ENCODE measurements at places on chromosomes 2 and 18. TPM values are rescaled to one million over a fixed set of nuclear protein-coding genes. Genes with fewer than 3 reads are reported as not detected.

GRCh38 chr2:21270708-21271122 is 146.9 kb downstream of the TDRD15 start:
- no peak overlapping the region for H3K27ac ChIP-seq
- no peaks in the 10 kb centered on the region for H3K27me3 ChIP-seq
- no peak overlapping the region for H3K4me3 ChIP-seq

DNA sequence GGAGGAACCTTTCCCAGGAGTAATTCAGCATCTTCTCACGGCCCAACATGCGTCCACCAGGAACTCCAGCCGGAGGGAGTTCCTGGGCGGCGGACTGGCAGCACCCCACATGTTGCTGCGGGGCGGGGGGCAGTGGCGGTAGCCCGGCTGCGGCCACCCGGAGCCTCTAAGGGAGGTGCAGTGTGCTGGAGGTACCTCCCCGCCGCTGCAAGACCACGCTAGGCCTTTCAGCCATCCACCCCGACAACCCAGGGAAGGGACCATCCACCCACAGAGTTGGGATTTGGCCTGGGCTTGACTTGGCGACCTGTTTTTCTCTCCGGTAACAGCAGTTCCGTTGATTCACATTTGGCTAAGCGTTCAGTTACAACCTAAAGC is 625 bp downstream of the LYPD6 start:
- H3K27ac ChIP-seq, result no peak overlapping the region
- H3K4me3 ChIP-seq, result peak overlapping the region; percentile 41
- peaks cover 8% of the 10 kb centered on the region for H3K27me3 ChIP-seq
- no peaks in the 10 kb centered on the region for H3K36me3 ChIP-seq
- no peaks in the 10 kb centered on the region for H3K4me1 ChIP-seq
- DNase-seq, result no peak

Gene NETO1
- not detected for total RNA-seq

- no peaks in the 10 kb centered on the region for H3K36me3 ChIP-seq
- no peaks in the 10 kb centered on the region for H3K4me1 ChIP-seq
- H3K27ac ChIP-seq, result no peak overlapping the region
- H3K4me3 ChIP-seq, result no peak overlapping the region
- no peaks in the 10 kb centered on the region for H3K27me3 ChIP-seq
Observed at GRCh38 chr18:14914121-14914520, 166.1 kb downstream of the ANKRD30B start.

GRCh38 chr2:148658807-148659722 is 14.5 kb downstream of the EPC2 start:
- no peak overlapping the region for H3K4me3 ChIP-seq
- DNase-seq, result no peak
- H3K4me1 ChIP-seq, result peaks cover 21% of the 10 kb centered on the region
- H3K27ac ChIP-seq, result no peak overlapping the region
- H3K27me3 ChIP-seq, result no peaks in the 10 kb centered on the region

- no peaks in the 10 kb centered on the region for H3K36me3 ChIP-seq
- peaks cover 10% of the 10 kb centered on the region for H3K4me1 ChIP-seq
- peak overlapping the region; percentile 42 for H3K27ac ChIP-seq
- no peak overlapping the region for H3K4me3 ChIP-seq
Observed at GRCh38 chr2:176653479-176654443, 384.5 kb downstream of the MTX2 start.

- H3K4me3 ChIP-seq, result no peak overlapping the region
- no peak overlapping the region for H3K27ac ChIP-seq
- no peaks in the 10 kb centered on the region for H3K27me3 ChIP-seq
- H3K4me1 ChIP-seq, result no peaks in the 10 kb centered on the region
- no peak for DNase-seq
Observed at GRCh38 chr2:132886574-132886973, 216.6 kb upstream of the LYPD1 start.

- H3K4me1 ChIP-seq, result peaks cover 6% of the 10 kb centered on the region
- H3K27ac ChIP-seq, result no peak overlapping the region
- peak; percentile 63 for DNase-seq
- H3K36me3 ChIP-seq, result no peaks in the 10 kb centered on the region
Observed at GRCh38 chr2:42859006-42859552, 66.7 kb upstream of the HAAO start.

DNA sequence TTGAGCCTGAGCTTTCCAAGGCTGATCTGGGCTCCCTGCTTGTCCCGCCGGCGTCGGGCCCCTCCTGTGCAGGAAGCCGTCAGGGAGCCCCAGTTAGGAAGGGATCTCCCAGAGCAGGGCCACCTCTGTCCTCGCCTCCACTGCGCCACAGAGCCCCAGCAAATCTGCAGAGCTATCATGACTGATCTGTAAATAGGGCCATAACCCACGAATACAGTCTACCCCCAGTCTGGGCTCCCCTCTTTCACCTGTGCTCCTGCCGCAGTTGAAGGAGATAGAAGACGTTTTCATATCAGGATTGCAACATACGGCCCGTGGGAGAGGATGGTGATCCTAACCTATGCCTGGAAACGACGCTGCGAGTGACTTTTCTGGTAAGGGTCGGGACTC is 138.7 kb downstream of the PTGR3 start:
- H3K4me3 ChIP-seq, result no peak overlapping the region
- no peaks in the 10 kb centered on the region for H3K27me3 ChIP-seq
- H3K27ac ChIP-seq, result peak overlapping the region; percentile 37
- DNase-seq, result no peak
- H3K4me1 ChIP-seq, result no peaks in the 10 kb centered on the region

GRCh38 chr2:180000434-180000833 is 6.7 kb downstream of the CWC22 start:
- H3K27ac ChIP-seq, result no peak overlapping the region
- no peaks in the 10 kb centered on the region for H3K27me3 ChIP-seq
- H3K4me3 ChIP-seq, result no peak overlapping the region
- H3K36me3 ChIP-seq, result no peaks in the 10 kb centered on the region
